ENCODE measurements at places on chromosomes 11 and 22. TPM values are rescaled to one million over a fixed set of nuclear protein-coding genes. Genes with fewer than 3 reads are reported as not detected.

KRTAP5-1 gene
- total RNA-seq: not detected

FADS2 gene
- 184 TPM for total RNA-seq

TRIM44 gene
- total RNA-seq: 23.1 TPM

SLC1A2 gene
- not detected for total RNA-seq

APOL5 gene
- total RNA-seq: not detected

SLC36A4 gene
- 10.8 TPM for total RNA-seq

ANO5 gene
- total RNA-seq: 0.12 TPM

OR8G1 gene
- total RNA-seq: not detected

TREH gene
- not detected for total RNA-seq

UBE2L3 gene
- 67.8 TPM for total RNA-seq

Measured in activated CD8-positive, alpha-beta memory T cell treated with anti-CD3 and anti-CD28 coated beads, Interleukin-2, amount 10 ng/mL, durations not matched to agents 7 days and 5 days (primary cell).